ENCODE measurements at places on chromosomes 16 and 17.
A peak's percentile ranks its signal among the peaks of the same experiment; 100 is the strongest.

- DNase-seq = no peak
These were observed 36.2 kb downstream of the MPHOSPH6 start for GRCh38 chr16:82133798-82134197.

GRCh38 chr16:21708533-21709115, 44.9 kb downstream of the OTOA start:
- DNase-seq = peak; percentile 80

- DNase-seq = no peak
These were observed 32.0 kb downstream of the PSME3IP1 start for GRCh38 chr16:57153841-57154240.

DNA sequence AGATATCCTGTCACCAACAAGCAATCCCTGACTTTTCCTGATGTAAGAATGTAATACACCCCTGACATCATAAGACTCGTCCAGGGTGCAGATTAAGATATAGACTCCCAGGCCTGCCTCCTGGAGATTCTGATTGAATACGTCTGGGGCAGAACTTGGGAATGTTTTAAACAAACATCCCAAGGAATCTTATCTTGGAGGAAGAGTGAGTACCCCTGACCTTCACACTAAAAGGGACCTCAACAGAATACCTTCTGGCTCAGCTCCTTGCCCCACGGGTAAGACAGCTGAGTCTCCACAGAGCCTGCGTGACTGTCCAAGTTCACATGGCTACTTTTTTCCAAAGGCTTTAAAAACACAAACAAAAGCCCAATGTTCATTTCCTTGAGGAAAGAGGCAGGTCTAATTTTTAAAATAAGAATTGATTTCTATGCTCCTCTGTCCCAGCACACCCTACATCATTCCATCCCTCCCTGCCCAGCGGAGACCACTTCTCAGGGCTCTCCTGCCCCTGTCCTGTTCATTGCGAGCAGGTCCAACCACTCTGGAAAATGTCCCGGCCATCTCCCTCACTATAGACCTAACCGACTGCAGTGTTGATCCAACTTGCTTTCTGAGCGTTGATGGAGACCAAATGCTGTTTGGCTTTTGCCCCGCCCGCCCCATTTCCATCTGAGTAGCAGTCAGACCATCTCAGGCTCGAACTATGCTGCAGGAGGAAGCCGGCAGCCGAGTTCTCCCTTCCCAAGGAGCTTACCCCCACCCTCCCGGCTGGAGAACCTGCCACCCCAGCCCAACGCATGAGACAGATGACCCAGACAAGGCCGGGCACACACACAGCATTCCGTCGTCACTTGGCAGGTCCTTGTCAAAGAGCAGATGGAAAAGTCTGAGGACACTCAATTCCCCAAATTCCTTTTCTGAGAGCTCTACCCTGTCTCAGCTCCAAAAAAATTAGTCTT, 44.1 kb upstream of the MYH10 start:
- DNase-seq = no peak

DNA sequence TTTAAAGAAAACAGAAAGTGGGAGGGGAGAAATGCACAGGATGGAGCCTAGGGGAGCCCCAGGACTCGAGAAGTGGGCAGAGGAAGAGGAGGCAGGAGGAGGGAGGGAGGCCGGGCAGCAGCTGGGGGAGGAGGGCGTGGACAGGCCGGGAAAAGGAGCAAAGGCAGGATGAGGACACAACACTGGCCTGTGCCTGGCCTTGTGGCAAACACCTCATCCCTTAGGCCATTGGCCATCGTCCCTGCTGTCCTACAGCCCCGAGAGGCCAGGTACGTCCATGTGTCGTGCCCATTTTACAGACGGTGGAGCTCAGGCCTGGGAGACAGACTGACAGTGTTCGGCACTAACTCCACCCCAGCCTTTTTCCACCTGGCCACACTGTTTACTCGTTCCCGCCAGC, 15.9 kb downstream of the JPH3 start:
- DNase-seq = no peak

DNA sequence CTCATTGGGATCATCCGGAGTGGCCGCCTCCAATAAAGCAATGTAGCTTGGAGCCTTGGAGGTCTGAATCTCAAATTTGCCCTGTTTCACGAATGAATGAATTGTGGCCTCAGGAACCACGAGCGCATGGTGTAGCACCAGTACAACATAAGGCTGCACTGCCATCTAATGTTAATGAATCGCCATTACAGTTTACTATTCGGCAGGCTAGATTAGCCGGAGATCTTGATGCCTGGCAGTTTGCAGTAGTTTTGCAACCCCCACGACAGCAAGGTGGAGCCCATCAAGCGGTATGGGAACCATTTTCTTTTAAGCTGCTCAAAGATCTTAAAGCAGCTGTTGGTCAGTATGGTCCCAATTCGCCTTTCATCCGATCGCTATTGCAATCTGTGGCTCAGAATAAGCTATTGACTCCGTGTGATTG, 18.8 kb downstream of the ALOX15B start:
- DNase-seq = peak; percentile 26

DNA sequence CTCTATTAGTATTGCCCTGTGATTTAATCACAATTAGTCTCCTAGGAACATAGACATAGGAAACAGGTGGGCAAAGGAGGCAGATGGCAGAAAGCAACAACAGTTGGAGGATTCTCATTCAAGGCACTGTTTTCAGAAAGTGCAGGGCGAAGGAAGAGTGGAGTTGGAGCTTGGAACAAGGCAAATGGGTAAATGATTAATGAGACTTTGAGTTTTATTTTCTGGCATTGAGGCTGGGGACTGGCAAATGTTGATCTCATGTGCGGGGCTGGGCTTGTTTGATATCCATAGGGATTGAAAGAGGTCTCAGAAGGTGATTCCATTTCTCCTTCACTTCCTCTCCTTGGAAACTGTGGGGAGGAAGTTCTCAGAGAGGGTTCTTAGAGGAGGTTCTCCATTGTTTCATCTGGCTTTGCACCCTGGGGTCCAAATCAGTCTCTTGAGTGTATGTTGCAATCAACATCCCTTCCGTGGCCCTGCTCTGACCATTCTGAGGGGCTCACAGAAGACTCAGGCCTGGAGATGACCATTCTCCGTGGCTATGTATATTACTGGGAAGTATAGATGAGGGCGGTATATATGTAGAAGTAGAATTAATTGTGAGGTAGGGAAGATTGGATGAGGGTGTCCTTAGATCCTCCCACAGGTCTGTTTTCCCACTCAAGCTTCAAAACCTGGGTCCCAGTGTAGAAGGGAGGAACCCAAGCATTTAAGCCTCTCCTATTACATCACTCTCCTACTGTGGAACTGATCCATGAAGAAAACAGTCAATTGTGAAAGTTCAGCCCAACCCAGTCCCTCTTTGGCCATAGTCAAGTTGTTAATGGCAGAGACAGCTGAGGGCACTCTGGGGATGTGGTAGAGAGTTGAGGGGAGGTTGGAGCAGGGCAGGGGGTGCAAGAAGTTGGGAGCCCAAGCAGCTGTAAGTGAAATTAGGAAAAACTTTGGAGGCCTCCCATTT, 36.5 kb upstream of the SRSF1 start:
- no peak for DNase-seq

DNA sequence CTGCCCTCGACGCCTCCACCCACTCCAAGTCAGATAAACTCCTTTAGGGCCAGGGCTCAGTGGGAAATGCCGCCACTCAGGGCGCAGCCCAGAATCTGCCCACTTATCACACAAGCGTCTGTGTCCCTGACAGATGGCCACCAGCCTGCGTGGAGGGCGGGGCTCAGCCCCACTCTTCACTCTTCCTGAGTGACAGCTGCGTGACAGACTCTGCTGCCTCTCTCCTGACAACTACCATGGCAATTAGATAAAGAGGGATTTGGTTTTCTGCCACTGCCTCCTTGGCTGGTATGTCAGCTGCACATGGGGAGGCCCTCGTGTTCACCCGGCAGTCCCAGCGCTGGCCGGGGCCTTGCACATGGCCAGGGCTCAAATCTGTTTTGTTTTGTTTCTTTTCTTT, 96.2 kb downstream of the RTN4RL1 start:
- no peak for DNase-seq

GRCh38 chr17:5437721-5438317, 1.1 kb downstream of the C1QBP start:
- DNase-seq = no peak

DNA sequence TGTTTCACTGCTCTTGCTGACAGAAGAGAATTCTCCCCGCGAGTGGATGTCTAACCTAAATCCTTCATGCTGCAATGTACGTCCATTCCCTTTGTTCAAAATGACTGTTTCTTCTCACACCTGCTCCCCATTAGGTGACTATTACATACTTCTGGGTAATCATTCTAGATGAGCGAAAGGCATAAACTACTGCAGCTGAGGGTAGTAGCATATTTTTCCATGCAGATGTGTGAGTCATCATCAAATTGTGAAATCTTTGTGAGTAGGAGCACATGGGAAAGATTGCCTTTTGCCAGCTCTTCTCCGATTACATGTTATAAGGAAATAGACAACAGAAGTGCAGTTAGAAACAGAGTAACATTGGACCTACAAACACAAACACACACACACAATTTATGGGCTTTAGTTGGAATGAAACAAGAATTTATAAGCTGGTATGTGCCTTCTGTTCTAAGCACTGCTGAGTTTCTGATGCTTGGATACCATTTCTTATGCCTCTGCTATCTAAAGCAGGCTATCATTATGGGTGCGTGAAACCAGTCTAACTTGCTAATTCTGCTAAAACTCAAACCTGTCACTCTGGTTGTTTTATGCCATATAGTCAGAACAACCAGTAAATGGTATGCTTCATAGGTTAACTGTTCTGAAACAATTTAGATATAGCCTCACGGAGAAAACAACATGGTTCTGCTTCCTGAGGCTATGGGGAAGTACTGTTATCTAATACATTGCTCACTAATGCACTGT, 346.9 kb upstream of the PSMD7 start:
- no peak for DNase-seq

DNA sequence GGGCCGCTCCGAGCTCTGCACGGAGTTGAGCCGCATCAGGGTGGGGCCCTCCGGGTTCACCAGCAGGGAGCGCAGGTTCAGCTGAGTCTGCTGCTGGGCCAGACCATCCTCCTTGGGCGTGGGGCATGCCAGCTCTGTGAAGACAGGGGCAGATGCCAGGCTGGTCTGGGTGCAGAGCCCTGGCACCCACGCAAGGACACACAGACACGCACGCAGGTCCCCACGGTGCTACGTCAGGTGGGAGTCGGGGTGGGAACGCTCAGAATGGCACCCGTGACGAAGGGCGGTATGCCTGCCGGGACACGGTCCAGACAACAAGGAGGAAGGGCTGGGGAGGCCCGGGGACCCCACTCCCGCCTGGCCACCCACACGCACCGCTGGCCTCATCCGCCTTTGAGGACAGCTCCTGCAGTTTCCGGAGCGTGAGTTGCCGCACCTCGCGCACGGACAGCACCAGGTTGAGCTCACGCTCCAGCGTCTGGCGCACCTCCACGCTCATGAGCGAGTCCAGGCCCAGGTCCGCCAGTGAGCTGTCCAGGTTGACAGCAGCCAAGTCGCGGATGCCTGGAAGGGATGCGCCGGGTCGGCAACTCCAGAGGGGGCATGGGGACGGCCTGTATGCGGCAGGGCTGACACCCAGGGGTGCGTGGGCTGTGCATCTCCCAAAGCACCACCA, 15.3 kb upstream of the DUS1L start:
- no peak for DNase-seq

DNA sequence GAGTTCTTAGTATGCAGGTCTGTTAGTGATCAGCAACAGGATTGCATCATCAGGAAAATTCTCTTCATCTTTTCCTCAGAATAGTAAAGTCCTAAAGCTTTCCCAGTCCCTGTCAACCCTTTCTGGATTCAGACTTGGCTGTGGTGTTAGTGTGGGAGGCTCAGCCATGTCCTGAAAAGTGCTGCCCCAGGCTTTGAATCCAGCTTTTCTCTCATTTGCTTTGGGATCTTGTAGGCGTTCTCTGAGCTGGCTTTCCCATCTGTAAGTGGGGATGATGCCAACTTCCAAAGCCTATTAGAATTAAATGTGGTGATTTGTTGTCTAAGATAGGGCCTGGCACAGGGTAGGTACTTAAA, 3.0 kb downstream of the ALKBH5 start:
- DNase-seq = no peak

DNA sequence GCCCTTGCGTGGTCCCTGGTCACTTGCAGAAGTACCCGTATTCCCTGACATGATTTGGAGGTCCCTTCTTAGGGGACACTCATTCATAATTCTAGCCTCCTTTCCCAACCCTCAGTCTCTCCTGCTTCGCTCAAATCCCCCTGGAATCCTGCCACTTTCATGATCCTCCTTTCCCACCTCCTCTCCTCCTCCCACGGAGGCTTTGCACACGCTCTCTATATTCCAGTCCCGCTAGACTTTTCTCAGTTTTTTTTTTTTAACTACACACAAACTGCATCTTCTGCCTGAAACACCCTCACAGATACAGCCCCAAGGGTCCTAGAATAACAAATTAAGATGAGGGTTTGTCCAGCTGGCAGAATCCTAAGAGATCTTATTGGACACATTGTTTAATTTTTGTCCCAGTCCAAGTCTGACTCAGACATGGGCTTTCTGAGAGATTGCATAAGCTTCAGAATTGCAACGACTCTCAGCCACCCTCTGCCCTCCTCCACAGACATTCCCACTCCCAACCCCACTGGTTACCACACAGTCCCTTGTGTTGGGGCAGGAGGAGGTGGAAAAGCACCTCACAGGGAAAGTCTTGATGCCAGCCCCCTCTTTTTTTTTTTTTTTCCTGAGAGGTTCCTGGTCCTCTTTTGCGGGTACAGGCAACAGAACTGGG, 739.5 kb upstream of the EEF2KMT start:
- DNase-seq = no peak

- DNase-seq = peak; percentile 52
These were observed 32.8 kb downstream of the MYO15A start for GRCh38 chr17:18141210-18141803.

GRCh38 chr17:45732926-45733505, 51.1 kb upstream of the CRHR1 start:
- no peak for DNase-seq

- DNase-seq = no peak
These were observed 128.7 kb downstream of the TANGO6 start for GRCh38 chr16:68972013-68972412.

DNA sequence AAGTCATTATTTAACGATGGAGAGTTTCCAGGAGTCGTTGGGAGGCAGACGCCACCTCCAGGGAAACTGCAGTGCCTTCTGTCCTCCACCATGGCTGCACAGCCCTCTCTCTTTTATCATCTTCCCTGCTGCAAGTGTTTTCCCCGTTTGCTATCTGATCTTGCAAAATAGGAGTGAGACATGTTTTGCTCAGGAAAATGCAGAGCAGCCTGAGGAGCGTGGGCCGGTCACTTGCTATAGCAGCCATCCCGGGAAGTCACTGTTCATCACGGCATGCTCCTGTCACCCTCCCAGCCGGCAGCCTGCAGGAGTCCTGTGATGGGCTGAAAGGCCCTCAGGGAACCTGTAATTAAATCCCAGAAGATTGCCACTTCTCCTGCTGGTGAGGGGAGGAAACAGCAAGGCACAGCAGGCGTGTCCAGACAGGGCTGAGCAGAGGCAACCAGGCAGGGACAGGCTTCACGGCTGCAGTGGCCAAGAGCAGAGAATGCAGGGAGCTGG, 143.1 kb downstream of the GSG1L start:
- DNase-seq = no peak

DNA sequence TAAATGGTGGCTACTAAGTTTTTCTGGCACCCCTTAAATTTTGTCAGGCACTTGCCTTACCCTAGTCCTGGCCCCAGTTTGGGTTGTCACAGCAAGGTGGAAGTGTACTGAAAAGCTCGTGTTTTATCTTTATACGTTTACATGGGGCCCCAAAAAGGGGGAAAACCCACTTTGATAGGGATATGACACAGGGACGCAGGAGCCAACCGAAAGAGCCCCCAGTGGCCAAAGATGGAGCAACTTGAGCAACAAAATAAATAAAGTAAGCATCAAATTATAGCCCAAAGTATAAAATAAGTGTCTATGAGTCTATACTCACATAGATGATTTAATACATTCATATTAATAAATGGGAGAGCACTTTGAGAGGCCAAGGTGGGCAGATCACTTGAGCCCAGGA, 5.0 kb upstream of the CETP start:
- no peak for DNase-seq

All from activated CD4-positive, alpha-beta T cell treated with anti-CD3 and anti-CD28 coated beads for 24 hours (primary cell).